Activated T-cell treated with anti-CD3 and anti-CD28 coated beads for 4 hours (primary cell): ENCODE measurements at places on chromosomes 4 and X.

GRCh38 chrX:107686026-107686425 is 57.7 kb downstream of the PRPS1 start:
- DNase-seq = no peak

DNA sequence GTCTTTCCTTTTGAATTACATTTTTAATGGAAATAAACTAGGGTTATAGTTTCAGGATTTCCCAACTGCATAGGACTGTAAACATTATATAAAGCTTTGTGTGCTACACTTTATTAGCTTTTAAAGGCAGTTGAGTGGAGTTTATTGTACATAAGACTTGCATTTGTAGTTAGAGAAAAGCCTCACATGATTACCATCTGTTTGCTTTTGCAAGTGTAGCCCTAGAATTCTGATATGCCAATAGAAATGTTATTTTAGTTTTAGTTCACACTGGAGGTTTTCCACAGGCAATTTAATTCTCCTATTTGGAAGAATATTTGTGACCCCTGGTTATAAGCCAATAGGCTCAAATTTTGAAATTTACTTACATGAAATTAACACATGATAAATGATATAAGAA is 41.3 kb upstream of the ANK2 start:
- DNase-seq = no peak

GRCh38 chrX:32421266-32421665 is 790.1 kb downstream of the DMD start:
- no peak for DNase-seq

DNA sequence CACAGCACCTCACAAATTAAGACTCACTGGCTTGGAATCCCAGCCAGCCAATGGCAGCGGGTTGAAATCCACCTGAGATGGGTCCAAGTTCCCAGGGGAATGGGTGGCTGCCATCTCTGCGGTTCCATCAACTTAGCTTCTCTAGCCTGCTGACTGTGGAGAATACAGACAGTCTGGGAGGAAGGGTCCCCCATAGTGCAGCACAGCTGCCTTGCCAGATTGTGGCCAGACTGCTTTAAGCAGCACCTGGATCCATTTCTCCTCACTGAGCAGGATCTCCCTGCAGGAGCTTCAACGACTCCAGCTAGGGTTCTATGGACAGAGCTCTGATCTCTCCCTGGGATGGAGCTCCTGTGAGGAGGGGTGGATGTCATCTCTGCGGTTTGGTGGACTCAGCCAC is 51.8 kb downstream of the DCK start:
- no peak for DNase-seq

DNA sequence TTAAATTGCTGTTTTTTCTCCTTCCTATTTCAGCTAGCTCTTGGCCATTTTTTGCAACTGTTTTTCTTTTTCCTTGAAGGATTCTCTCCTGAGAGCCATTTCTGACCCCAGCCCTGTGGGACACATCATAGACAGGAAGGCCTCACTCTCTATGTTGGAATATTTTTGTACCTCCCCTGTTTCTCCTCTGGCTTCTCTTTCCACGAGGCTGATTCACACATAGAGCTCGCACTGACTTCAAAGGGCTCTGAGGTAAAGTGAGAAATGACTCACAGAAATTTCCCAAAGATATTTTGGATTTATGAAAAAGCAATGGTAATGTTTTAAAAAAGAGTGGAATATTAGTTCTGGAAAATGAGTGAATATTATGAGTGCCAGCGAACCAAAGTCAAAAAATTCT is 181.7 kb upstream of the IGFBP7 start:
- no peak for DNase-seq

GRCh38 chrX:148562846-148563245 is 62.4 kb downstream of the AFF2 start:
- no peak for DNase-seq

- no peak for DNase-seq
Measured at GRCh38 chrX:9033179-9033578, 748 bp downstream of the FAM9B start.

- no peak for DNase-seq
Measured at GRCh38 chr4:142230991-142231390, 594.6 kb downstream of the IL15 start.

GRCh38 chr4:82984459-82984858 is 26.2 kb downstream of the LIN54 start:
- DNase-seq = no peak

GRCh38 chr4:97507587-97508245 is 635.6 kb downstream of the STPG2 start:
- no peak for DNase-seq
